ENCODE measurements at places on chromosomes 7 and 10.

DNA sequence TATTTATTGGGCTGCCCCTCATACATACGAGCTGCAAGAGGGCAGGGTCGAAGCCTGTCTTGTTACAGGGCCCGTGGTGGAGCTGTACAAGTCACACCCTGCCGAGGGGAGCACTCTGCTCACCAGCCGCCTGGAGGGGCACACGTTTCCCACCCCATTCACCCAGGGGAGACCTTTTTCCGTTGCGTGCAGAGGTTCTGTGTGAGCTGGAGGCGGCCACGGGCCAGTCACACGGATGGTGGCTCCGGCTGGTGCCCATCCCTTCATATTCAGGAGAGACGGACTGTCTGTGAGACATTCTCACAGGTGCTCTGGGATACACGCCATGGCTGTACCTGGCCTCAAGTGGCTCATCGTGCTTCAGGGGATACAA, 47.9 kb upstream of the FAM20C start:
- DNase-seq, result no peak

DNA sequence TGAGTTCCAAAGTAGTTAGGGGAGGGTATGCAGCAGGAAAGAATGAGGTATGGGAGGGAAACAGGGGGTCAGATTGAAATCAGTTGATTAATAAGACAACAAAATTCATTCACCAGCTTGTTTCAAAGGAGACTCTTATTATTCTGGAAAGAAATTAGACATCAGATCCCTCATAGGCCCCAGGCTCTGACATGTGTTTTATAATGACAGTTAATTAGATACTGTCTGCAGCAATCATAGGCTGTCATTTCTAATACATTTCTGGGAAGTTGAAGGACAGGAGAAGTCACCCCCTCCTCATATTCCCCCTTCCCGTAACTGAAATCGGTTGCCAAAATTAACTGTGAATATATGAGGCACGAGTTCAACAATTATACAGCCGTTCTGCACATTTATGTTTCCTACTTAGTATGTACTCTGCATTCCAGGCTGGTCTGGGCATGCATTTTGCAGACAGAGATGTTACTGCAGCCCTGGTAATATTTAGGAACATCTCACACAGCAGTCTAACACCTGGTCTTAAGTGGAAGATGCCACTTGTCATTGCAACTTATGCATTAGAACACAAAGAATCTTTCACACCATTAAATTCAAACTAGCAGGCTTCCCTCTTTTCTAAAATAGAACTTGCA, 355.2 kb upstream of the LRGUK start:
- no peak for DNase-seq

DNA sequence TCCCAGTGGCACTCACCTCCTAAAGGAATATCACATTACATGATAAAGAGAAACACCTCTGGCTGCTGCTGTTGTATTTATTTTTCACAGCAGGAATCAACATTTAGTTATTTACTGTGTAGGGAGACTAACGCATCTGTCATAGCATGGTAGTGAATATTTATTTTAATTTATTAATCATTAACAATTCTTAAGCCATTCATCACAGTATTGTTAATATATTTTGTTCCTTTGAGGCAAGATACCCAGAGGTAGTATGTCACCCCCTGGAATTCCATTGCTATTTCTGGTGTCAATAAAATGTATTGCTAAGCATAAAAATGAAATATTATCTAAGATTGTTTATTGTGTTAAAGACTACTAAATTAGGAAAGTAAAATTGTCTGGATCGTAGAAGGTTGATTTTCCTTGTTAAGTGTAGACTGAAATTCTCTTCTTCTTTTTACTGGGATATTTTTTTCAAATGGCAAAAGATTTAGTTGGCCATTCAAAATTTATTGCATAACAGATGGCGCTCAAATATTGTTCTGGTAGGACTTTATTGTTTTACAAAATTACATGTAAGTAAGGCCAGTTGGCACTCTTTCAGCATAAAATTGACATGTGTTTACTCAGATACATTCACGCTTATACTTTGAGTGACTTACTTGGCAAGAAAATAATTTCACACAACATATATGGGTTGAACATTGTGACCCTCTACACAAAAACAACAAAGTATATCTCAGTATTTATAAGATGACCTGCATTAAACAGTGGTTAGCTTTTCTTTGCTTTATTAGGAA, 1358.7 kb upstream of the SORCS1 start:
- no peak for DNase-seq

- no peak for DNase-seq
Measured at GRCh38 chr10:114017271-114017670, 26.4 kb upstream of the ADRB1 start.

GRCh38 chr10:21950566-21950965, 53.0 kb downstream of the DNAJC1 start:
- no peak for DNase-seq

GRCh38 chr7:149787428-149788299, 14.3 kb upstream of the ZNF467 start:
- no peak for DNase-seq

GRCh38 chr10:71419750-71420149, 23.0 kb downstream of the CDH23 start:
- no peak for DNase-seq

DNA sequence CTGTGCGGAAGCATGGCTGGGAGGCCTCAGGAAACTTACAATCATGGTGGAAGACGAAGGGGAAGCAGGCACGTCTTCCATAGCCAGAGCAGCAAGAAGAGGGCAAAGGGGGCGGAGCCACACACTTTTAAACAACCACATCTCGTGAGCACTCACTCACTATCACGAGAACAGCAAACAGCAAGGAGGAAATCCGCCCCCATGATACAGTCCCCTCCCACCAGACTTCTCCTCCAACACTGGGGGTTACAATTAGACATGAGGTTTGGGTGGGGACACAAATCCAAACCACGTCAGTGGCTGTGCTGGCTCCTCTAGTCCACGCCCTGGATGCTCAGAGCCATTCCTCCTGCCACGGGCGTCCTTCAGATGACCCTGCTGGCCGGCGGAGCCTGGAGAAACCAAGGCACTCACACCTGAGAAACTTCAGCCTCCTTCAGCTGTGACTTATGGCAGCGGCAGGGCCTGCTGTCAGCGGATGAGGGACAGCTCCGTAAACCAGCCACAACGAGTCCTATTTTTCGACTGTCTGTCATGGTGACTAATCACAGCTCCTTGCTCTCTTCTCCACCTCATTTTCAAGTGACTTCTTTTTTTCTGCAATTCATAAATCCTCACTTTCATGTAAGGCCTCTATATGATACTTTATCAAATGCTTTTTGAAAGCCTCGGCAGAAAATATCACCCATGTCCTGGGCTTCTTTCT, 167.9 kb upstream of the PFKP start:
- DNase-seq, result no peak

- DNase-seq, result no peak
Measured at GRCh38 chr10:4561296-4561695, 264.7 kb upstream of the AKR1E2 start.

- DNase-seq, result no peak
Measured at GRCh38 chr10:84038035-84038434, 101.3 kb upstream of the GHITM start.

DNA sequence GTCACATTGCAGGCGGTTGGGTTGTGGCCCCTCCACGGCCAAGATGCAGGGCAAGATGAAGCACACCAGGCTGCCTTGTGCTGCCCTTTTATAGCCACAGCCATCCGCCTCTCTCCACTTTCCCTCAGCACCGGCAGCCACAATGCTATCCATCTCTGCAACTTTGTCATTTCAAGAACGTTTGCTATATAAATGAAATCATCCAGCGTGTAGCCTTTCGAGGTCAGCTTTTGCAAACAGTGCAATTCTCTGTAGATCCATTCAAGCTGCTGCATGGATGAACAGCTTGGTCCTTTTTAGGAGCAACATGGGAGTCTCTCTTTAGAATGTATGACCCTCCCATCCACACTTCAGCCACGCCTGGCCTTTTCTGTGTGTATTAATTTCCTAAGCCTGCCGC, 6.4 kb upstream of the IL15RA start:
- DNase-seq, result no peak

- DNase-seq, result no peak
Measured at GRCh38 chr7:121433775-121434174, 37.7 kb upstream of the FAM3C start.

- no peak for DNase-seq
Measured at GRCh38 chr7:484356-485101, 35.1 kb downstream of the PDGFA start.

- DNase-seq, result no peak
Measured at GRCh38 chr7:138595454-138595853, 105.7 kb downstream of the SVOPL start.

All from left hindlimb (tissue), 1 donor.